ENCODE measurements at places on chromosomes 1 and 21.
A peak's percentile ranks its signal among the peaks of the same experiment; 100 is the strongest.

DNA sequence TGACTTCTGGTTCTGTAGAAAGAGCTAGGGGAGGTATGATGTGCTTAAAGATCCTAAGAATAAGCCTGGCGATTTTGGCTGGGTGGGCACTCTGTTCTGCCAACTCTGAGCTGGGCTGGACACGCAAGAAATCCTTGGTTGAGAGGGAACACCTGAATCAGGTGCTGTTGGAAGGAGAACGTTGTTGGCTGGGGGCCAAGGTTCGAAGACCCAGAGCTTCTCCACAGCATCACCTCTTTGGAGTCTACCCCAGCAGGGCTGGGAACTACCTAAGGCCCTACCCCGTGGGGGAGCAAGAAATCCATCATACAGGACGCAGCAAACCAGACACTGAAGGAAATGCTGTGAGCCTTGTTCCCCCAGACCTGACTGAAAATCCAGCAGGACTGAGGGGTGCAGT, 93.3 kb downstream of the PAPPA2 start:
- no peak for DNase-seq

DNA sequence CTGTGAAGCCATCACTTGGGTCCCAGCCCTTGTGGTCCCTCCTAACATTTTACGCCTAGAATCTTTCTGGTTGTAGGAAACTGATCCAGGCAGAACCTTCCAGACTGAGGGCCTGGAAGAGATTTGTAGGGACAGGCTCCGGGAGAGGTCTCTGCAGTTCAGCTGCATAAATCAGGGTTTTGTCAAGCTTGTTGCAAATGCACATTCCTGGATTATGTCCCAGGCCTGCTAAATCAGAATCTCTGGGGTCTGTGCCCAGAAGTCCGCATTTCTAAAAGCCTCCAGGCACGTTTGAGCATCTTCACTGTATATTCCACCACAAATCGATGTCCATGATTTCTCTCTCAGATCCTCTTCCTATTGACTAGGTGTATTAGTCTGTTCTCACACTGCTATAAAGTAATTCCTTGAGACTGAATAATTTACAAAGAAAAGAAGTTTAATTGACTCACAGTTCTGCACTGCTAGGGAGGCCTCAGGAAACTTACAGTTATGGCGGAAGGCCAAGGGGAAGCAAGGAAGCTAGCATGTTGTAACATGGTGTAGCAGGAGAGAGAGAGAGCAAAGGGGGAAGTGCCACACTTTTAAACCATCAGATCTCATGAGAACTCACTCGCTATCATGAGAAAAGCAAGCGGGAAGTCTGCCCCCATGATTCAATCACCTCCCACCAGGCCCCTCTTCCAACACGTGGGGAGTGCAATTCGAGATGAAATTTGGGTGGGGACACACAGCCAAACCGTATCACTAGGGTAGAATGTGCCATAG, 1.2 kb upstream of the FHAD1 start:
- no peak for DNase-seq

DNA sequence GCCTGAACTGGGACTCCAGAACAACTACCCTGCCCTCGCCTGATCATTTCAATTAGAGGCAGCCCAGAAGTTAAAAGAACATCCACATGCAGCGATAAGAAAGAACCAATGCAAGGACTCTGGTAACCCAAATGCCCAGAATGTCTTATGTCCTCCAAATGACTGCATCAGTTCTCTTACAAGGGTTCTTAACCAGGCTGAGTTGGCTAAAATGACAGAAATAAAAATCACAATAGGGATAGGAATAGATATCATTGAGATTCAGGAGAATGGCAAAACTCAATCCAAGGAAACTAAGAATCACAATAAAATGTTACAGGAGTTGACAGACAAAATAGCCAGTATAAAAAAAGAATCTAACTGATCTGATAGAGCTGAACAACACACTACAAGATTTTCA, 80.1 kb upstream of the PTGFR start:
- DNase-seq: no peak

DNA sequence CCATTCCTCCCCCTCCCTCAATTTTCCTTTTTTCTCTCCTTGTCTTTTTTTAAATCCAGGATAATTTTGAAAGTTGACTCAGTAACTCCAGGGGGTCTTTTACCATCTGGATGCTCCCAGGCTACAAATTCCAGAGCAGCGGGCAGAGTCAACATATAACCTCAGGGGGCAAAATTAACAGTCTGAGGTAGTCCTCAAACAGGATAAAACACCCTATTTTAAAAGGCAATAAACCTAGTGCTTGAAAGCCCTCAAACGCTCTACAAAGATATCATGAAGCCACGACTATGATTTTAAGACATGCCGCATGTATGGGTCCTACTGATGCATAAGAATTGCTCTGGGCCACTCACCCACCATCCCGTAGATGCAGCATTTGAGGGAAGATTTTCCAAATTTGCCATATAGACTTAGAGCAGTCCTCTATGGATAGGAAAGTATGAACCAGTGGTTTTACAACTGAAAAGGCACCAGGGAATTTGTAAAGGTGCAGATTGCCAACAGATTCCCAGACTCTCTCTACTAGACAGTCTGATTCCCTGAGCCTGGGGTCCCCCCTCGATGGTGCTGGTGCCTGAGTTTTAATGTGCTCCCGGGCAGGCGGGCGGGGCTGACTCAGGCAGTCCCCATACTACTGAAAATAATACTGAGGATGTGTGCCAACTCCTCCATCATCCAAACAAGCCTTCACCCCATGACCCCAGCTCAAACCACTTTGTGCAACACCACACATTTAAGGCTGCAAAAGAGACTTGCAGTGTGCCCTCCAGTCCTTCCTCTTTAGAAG, 37.2 kb downstream of the PTPN14 start:
- DNase-seq: no peak

DNA sequence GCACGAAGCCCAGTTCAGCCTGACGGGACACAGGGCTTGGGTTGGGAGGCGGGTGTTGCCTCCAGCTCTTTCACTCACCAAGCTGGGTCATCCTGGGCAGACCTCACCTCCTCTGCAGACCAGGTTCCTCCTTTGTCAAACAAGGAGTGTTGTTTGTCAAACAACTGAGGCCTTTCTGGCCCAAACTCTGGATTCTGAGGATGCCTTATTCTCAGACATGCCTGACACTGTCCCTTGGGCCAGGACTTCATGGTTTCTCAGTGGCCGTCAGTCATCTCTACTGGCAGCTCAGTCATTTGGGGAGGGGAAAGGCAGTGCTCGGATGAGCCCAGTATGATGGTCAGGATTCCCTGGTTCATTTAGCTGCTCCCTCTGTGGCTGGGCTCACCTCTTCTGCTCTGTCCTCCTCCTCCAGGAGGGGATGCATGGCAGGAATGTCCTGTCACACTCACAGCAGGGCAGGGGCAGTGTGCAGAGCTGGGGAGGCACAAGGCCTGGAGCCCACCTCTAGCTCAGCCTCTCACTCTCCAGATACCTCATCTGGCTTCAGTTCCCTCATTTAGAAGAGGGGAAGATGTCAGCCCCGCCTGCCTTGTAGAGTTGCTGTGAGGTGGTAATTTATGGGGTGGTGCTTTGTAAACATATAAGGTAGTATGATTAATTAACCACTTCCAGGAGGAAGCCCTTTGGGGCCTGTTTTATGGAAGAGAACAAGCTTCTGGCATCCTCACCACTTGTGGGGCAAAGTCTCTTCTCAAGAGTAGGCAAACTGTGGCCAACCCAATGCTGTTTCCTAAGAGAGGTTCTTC, 20.6 kb downstream of the SLC2A1 start:
- DNase-seq: no peak

DNA sequence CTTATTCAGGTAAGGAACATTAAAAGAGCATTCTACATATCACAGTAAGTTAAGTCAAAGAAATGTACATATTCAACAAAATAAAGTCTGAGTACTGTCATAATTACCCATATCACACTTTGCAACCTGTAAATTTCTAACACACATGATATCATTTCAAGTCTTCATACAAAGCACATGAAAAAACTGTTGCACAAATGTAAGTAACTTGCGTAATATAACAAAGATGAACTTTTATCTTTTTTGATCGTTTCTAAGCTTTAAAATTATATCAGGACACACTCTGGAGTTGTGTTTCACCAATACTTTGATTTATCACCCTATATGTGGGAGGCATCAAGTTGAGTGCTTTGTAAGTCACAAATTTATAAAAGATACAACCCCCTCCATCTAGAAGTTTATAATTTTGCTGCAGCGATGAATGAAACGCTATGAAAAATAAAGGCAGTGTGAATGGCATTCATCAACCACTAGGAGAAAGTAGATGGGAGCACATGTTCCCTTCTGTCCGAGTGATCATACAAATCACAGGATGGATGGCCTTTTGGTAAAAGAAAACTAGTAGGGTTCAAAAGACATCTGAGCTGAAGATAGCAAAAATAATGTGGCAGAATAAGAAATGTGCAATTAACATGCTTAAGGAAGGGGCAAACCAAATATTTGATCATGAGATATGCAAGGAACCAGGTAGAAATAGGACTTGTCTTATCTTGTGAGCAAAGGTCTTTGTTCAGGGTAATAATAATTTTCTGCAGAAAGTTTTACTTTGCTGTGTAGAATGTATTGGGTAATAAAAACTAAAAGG, 27.5 kb downstream of the NRIP1 start:
- no peak for DNase-seq

- DNase-seq: no peak
These were observed 20.5 kb downstream of the KCNC4 start for GRCh38 chr1:110230381-110231199.

- no peak for DNase-seq
These were observed 91.0 kb downstream of the KCNT2 start for GRCh38 chr1:196517193-196517592.

GRCh38 chr1:221708076-221708571, 33.8 kb downstream of the DUSP10 start:
- peak; percentile 88 for DNase-seq

DNA sequence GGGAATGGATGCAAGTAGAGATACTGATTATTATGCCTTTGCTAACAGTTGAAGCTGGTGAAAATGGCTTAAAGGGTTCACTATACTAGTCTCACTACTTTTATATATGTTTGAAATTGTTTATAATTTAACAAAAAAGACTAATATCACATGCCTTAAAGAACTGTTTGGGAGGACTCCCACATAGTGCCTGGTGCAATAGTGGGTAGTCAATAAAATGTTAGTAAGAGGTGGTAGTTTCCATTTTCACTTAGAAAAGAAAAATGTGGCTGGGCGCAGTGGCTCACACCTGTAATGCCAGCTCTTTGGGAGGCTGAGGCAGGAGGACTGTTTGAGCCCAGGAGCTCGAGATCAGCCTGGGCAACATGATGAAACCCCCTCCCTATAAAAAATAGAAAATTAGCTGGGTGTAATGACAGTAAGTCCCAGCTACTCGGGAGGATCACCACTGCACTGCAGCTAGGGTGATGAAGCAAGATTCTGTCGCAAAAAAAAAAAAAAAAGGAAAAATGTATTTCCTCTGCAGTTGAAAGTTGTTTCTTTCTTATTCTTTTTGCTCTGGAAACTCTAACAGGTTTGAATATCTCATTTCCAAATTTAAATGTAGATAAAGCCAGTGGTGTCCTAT, 24.5 kb downstream of the C21orf91 start:
- DNase-seq: no peak

GRCh38 chr1:74502432-74502831, 10.0 kb downstream of the LRRC53 start:
- DNase-seq: no peak

- DNase-seq: no peak
These were observed 72.3 kb downstream of the PLPP3 start for GRCh38 chr1:56506951-56507491.

- no peak for DNase-seq
These were observed 7.3 kb downstream of the NID1 start for GRCh38 chr1:236057546-236057945.

Data from T-helper 2 cell treated with Interferon-gamma antibody and Interleukin-4, amounts not matched to agents 5 μg/mL and 100 μg/mL, for 36 hours (primary cell).